NAMALWA (cell line): ENCODE measurements at places on chromosomes 4 and X.

DNA sequence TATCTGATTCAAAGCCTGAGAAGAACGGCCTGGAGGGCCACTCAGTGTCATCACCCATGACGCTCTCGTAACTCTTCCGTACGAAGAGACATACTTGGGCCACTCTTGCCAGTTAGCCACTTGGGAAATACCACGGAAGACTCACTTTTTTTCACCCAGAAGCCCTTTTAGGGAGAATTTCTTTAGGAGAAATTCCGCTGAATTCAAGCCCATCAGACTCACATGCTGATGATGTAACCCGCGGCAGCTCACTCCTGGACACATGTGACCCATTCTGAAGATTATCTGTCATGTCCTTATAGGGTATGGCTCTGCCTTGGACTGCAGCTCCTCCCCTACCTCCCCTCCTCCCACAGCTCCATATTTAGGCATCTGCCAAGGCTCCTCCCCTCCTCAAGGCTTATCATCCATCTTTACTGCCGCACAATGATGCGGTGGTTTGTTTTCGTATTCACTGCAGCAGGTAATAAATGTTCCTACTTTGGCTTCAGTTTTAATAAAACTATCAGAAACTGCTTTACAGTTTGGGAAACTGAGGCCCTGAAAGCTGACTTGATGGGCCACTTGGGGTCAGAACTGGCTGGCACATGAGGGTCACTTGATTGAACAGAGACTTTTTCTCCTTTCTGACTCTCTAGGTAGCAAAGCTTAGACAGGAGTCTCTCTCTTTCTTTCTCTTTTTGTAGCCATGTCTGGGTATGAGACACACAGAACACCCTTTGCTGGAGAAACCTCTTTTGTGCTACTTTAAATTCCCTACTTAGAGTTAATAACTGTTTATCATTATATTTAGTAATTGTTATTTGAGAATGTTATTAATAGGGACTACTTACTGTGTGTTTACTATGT lies 42.1 kb downstream of the RHOH start:
- DNase-seq = no peak

DNA sequence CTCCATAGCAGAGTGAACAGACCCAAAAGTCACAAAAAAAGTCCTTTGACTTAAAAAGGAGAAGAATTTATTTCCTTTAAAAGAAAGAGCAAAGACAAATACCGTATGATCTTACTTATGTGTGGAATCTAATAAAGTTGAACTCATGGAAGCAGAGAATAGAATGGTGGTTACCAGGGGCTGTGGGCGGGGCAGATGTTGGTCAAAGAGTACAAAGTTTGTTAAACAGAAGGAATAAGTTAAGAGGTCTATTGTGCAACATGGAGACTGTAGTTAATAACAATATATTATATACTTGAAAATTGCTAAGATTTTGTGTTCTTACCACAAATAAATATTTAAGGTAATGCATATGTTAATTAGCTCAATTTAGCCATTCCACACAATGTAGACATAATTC lies 173.3 kb upstream of the S100G start:
- no peak for DNase-seq

- no peak for DNase-seq
These were observed 150.3 kb upstream of the BCOR start for GRCh38 chrX:40247848-40248622.

DNA sequence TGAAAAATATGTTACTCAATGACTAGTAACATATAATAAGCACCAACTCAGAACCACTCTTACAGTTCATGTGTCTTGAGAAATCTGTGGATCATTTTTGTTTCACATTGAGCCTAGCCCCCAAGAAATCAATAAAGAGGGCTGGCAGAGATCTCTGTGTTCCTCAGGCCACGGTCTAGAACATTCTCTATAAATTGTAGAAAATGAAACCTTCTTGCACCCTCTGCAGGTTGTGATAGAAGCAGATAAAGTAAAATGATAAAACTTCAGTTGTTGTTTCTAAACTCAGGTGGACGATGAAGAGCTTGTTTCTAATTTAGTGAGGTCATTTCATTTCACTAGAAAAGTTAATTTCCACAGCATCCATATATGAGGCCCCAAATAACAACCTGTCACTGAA lies 182.7 kb downstream of the KIT start:
- no peak for DNase-seq

GRCh38 chrX:149650162-149650561 lies 18.6 kb upstream of the TMEM185A start:
- DNase-seq = no peak

DNA sequence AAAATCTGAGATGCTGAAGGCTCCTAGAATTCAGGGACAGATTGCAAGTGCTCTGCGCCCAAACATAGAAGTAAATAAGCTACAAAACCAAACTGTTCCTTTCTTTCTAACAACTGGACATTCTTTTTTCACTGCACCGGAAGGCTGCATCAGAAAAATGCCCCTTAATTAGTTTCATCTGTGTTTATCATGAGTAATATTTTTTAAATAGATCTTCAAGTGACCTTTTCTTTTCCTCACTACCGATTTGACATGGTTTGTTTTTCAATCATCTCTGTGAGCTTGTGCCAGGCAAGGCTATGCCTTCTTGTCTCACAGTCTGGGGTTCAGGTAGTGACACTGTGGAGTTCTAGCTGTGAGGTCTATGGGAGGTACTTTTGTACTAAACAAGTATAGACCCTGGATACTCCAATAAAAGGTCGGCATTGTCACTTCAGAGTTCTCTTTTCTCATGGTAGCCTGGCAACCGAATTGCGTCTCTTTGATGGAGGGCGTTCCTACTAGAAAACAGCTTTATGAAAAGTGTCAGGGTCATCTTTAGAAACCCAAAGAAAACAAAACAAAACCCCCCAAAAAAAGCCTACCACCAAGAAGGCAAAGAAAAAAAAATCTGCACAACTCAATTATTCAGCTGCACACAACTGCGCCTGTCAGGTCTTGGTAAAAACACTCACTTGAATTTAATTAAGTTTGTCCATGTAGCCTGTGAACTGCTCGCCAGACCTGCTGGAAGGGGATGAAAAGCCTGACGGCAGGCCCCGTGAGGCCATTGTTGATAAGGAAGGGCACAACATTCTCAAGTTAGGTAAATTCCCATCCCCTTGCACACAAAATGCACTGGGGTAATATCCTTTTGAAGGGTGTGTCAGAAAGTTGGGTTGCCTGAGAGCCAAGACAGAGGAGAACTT lies 22.8 kb upstream of the ADAMTS3 start:
- DNase-seq = no peak

GRCh38 chr4:76620723-76621468 lies 185.9 kb downstream of the SHROOM3 start:
- no peak for DNase-seq

GRCh38 chrX:151970027-151970426 lies 4.4 kb downstream of the GABRE start:
- no peak for DNase-seq

DNA sequence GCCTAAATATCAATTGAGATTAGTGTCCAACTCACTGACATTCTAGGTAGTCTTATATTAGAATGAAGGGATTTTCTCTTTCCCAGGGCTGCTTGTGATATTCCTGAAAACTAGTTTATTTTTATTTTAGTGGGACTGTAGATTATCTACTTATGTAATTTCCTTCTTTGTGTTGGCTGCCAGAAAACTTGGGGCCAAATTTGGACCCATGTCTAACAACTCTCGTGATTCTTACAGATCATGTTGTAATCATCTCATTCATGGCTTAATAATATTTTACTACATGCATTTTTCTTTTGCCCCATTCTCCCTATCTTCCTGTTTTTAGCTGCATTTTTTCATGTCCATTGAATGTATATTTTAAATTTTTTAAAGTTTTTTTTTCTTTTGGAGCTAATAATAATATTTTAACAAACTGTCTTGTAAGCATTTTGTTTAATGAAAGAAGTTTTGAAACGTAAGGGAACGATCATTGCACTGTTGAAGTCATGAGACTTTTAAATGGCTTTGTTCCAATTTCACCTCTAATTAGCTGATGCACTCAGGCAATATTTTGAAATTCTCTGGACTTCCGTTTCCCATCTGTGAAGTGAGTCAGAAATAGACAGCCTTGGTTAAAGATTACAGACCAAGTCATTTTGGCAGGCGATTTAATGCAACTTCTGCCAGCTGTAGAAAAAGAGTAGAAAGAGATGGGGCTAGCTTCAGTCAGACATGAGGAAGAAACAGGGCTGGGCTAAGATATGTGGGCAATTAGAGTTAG lies 14.3 kb upstream of the TDO2 start:
- no peak for DNase-seq

- no peak for DNase-seq
These were observed 370.4 kb downstream of the INPP4B start for GRCh38 chr4:142475663-142476062.

DNA sequence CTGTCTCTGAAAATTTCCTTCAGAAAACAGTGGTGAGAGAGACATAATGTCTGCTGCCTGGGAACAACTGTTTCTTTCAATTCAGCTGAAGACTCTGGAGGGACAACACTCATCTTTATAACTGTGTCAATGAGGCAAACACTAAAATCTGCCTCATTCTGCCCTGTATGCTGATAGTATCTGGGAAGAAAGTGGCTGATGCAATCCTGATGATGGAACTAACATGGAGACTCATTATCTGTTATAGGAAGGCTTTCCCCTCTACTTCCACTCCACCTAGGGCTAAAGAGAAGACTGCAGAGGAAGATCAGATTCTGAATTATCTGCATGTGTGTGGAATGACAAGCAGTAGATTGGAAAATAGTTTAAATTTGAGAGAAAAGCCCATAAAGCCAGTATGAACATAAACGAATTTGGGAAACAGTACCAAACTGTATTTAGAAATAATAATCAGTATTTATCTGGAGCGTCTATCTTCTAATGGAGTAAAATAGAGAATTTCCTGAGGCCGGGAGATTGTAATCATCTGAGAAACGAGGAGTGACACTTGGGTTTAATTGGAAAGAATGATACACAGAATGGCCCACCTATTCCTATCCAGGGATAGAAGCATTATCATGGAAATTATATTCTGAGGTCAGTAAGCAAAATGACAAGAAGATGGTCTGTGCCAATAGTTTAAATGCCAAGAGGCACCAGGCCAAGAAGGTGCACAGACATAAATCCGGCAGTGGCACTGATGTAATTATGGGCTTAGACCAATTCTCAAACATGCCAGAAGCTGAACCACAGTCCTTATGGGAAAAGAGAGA lies 85.4 kb downstream of the SHISA3 start:
- no peak for DNase-seq

GRCh38 chrX:43269201-43269600 lies 386.9 kb upstream of the MAOA start:
- DNase-seq = no peak

DNA sequence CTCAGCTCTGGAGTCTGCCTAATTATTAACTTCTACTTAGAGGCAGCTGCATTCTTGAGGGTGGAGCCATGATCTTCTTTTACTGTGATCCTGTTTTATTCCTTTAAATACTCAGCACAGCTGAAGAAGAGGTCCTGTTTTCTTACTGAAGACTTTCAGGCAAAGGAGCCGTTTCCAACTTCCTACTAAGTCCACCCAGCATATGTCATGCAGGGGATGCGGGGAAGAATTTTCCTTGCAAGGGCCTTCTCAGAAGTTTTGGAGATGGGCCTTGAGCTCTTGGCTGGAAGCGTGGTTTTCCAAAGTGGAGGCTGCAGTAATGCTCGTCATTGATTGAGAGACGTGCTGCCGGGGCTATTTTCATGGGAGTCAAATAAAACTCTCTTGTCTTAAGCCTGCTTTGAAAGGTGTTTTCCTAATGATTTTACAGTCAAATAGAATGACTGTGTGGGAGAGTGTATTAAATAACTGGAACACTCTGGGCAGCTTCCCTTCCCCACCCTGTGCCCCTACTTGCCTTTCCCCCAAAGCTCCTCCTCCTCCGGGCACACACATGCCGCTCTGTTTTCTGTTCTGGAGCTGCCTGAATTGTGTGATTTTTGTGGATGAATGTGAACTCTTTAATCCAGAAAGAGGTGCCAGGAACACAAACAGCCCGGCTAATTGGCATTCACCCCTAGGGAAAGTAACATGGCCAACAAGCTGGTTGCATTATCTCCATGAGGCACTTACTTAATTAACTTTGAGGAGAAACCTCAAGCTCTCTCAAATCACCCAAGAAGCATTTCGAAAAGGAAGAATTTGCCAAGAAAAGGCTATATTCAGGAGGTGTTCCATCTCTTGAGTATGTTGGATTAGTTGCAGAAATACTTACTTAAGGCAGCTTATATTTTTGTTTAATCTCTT lies 28.1 kb downstream of the FGF2 start:
- no peak for DNase-seq

DNA sequence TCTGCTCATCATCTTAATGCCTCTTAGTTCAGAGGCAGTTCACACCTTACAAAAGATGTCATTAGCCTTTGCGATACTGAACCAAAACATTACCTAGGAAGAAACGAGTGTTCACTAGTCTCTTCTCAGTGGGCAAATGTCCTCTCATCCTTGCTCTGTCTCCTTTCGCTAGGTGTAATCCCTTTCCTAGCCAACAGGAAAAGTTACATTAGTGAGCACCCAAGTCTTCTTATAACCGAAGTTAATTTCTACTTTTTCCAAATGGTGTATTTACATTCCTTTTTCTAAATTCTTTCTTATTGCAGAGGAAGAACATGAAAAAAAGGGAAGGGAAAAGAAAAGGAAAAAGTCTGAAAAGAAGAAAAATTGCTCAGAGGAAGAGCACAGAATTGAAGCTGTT lies 46.9 kb downstream of the SMIM31 start:
- DNase-seq = no peak

GRCh38 chr4:29538889-29539646 lies 1181.1 kb upstream of the PCDH7 start:
- DNase-seq = no peak

DNA sequence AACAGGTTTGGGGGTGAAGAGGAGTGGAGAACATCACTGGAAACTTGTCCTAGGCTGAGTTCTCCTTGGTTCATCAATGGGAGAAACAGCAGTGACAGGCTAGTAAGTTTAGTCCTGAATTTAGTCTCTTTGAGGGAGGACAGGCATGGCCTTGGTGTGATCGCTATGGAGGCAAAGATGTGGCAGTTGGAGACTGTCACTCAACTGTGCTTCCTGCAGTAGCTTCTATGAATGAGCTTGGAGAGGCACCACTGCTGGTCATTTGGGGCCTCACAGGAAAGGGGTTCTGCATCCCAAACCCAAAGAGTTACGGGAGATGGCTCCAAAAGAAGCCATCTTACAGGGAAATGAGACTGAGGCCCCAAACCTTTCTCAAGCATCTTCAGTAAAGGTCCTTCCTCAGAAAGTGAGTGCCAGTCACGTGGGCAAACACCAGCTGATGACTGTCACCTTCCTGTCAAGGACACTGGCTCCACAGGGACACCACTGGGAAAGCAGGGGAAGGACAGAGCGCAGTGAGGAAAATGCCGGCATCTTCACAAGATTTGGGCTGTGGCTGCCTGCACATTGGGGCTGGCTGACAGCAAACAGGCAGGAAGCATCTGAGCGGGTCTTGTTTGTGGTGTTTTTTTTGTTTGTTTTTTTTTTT lies 7.2 kb downstream of the MRFAP1 start:
- no peak for DNase-seq

- no peak for DNase-seq
These were observed 1472.7 kb downstream of the ARAP2 start for GRCh38 chr4:34771632-34772031.

DNA sequence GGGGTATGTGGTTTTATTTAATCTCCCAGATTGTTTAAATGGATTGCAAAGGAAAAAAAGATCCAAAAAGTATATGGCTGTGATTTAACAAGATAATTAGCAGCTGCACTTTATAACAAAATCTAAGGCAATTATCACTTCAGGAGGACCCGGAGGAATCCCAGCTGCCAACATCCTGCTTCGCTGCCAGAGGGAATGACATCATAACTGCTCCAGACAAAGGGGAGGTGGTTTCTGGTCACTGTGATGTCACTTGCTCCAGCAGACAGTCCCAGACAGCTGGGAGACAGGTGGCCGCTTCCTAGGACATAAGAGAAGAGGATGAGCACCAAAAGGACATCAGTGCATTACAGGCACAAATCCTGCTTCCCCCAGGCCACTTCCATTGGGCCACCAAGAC lies 371.0 kb downstream of the BCOR start:
- no peak for DNase-seq
